Foreskin keratinocyte (primary cell): ENCODE measurements at places on chromosomes 16 and 17.

DNA sequence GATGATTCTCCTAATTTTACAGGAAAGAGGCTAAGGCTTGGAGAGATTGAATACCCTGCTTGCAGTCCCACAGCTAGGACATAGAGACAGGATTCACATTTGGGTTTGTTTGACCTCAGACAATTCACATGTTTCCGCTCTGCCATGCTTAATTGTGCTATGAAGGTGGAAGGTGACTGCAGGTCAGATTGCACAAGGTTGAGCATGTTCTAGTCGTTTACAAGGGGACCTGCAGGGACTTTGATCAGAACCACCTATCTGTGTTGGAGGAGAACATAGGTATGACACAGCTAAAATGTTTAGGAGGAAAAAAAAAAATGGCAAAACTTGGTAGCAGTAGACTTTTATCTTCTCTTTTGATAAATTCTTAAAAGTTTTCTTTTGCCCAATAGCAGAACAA lies 4.9 kb upstream of the ANKFN1 start:
- DNase-seq, result no peak

DNA sequence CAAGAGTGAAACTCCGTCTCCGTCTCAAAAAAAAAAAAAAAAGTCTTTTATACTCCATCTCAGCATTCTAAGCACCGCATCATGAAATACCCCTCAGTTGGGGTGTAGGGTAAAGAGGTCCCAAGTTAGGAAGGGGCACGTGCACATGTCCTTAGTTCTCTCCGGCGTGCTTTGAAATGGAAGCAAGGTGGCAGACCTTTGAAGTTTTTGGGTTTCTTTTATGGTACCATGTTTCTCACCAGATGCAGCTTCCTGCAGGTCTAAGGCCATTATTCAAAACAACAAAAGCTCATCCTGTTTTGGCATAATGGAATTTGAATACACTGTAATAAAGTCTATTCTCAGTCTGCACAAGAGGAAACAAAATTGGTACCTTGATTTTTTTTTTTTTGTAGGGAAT lies 9.6 kb downstream of the EMC8 start:
- DNase-seq, result no peak

DNA sequence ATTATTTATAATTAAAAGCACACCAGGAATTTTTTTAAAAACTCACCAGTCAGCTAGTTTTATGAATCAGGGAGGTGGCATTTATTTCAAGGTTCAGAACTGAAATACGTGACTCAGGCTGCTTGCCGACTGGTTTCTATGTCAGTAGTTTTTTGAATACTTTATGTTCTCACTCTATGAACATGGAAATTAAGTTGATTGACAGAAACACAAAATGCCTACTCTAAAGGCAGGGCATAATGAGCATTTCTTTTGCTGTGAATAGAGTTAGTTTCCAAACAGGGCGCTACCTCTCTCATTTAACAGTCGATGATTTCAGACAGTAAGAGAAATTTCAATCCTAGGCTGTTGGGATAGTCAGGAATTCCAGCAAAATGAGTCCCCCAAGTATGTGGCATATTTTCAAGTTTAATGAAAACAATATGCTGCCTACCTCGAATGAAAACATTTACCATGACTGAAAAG lies 6.7 kb downstream of the HS3ST3B1 start:
- DNase-seq, result peak; percentile 77

- DNase-seq, result no peak
These were observed 164.7 kb downstream of the MSI2 start for GRCh38 chr17:57420734-57421717.

DNA sequence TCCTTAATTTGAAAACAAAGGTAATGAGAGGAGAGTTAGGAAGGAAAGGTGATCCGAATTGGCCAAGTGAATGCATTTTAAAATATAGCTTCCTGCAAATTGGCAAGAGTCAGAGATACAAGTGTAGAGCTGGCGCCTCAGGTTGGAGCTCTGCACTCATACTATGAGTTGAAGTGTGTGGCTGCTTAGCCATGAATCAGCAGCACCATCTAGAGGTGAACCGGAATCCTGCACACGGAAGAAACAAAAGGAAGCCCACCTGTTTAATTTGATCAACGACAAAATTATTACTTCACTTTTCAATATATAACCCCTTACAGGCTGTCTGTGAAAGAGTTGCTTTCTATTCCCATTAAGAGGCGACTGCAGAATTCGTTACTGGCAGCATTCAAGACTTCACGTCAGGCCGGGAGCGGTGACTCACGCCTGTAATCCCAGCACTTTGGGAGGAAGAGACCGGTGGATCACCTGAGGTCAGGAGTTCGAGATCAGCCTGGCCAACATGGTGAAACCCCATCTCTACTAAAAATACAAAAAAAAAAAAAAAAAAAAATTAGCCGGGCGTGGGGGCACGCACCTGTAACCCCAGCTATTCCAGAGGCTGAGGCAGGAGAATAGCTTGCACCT lies 1253.7 kb upstream of the CDH8 start:
- peak; percentile 33 for DNase-seq

DNA sequence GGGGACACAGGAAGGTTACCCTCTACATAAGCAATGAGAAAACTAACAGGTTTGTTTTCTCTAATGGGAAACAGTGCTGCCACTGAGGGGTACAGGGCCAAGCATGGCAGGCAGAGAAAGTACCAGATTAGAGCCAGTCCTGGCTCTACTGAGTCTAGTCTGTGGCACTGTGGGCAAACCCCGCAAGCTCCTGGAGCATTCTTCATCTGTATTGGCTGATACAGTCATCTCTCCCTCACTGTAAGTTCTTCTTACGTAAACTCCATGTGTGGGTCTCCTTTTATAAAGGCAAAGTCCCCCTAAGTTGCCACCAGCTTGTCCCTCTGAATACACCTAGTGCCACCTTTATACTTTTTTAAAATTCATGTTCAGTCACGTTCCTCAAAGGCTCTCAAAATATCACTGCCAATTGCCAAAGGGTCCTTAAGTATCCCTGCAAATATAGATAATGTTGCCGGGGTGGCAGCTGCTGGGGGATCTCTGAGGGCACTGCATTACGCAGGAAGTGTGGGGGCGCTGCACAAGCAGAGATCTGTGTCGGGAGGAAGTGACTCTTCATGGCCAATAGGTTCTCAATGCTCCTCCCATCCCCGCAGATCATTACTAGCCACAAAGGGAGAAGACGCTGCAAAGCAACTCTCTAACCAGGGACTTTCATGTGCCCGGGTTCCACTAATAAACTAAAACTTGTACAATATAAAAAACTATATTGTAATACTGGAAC lies 18.8 kb downstream of the XPO6 start:
- no peak for DNase-seq

GRCh38 chr16:68668266-68668665 lies 23.2 kb downstream of the CDH3 start:
- DNase-seq, result peak; percentile 100

DNA sequence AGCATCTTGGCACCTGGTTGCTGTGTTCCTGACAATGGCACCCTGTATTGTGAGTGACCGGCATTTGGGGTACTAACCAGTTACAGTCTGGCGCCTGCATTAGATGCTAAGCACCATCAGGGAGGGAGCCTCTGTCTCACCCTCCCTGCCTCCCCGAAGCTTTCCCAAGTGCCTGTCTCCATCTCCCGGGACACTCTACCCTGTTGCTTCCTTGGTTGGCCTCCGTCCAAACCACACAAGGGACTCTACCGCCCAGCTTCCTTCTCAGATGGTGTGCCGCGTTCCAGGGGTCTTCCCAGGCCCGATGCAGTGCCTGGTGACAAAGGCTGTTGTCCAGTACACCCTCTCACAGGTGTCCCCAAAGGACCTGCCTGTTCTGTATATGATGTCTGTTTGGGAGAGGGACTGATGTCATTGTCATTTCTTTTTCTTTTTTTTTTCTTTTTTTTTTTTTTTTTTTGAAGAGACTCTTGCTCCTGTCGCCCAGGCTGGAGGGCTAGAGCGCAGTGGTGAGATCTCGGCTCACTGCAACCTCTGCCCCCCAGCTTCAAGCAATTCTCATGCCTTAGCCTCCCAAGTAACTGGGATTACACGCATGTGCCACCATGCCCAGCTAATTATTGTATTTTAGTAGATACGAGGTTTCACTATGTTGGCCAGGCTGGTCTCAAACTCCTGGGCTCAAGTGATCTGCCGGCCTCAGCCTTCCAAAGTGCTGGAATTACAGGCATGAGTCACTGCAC lies 6.7 kb downstream of the SNN start:
- no peak for DNase-seq

DNA sequence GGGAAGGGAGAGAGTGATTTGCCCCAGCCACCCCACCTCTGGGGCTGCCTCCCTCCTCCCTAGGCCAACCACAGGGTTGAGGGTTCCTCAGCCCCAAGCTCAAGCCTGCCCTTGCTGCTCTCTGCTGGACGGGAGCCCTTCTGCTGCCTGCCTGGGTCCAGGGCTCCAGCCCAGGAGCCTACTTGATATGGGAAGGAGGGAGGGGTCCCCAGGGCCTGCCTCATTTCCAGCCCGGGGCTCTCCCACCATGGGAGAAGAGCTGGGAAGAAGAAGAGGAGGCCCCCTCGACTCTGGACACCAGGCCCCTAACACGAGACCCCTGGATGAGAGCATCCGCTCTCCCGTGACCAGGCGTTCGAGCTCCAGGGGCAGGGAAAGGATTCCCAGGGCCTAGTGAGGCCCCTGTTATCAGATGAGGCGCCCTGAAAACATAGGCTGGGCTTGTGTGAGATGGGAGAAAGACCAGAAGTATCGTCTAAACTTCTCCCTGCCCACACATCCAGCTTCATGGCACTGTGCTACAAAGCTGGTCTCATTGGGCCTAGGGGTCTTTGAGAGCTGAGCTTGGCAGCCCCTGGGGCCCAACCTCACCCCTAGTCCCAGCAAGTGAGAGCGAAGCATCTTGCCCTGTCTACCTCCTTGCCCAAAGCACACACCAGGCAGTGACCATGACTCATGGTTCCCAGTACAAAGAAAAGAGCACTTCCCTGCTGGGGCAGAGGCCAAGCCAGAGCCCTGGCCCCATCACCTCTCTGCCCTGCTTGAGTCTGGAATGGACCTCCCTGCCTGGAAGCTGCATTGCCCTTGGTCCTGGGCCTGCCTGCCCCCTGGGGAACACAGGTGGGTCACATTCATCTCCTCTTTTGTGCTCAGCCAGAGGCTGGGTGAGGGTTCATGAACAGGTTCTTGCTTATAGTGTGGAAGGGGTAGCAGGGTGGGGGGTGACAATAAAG lies 987 bp downstream of the SLC16A5 start:
- DNase-seq, result no peak

DNA sequence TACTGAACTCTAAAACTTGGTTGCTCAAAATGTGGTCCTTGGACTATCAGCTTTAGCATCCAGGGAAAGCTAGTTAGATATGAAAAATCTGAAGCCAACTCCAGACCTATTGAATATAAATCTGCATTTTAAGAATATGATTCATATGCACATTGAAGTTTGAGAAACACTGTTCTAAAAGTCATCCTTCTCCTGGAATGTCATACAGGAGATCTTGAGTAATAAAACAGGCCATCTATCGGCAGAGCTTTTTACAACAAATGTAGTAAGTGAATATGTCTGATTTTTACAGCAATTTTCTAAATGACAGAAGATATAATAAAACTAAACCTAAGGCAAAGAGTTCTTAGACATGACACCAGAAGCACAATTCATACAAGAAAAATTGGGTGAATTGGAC lies 140.4 kb downstream of the PMP22 start:
- DNase-seq, result no peak

- no peak for DNase-seq
These were observed 142.4 kb upstream of the NOL11 start for GRCh38 chr17:67575325-67575724.

DNA sequence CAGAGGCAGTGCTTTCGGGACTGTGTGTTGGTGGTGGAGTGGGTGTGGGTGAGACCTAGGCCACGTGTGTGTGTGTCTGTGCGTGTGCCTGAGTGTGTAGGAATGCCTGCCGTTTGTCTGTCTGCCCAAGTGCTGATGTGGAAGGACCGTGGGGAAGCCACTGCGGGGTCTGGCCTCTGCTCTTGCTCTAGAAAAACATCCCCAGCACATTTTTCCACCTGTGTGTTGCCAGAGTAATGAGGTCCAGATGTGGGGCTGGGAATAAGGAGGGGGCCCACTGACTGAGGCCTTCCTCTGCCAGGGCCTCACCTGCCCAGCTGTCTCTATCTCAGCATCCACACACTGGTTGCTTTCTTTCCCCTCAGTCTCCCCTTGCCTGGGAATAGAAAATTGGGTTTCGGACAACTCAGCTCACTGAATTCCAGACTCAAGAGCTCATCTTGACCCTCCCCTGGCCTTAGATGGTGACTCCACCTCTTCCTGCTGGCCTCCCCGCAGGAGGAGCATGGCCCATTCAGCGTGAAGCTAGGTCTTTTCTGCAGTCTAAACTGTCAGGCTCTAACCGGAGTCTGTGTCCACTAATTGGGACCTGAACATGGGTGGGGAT lies 7.6 kb downstream of the SGCA start:
- peak; percentile 32 for DNase-seq
